Hippocampal formation (tissue), 2 donors: ENCODE measurements at places on chromosomes 1 and 21.

GRCh38 chr1:207898260-207898659 lies 12.7 kb downstream of the CD34 start:
- no peak for DNase-seq

- no peak for DNase-seq
These were observed 134.6 kb upstream of the PDE4B start for GRCh38 chr1:65658122-65658521.

- peak; percentile 64 for DNase-seq
These were observed 28.0 kb upstream of the H3-3A start for GRCh38 chr1:226034482-226034881.

GRCh38 chr1:154767315-154768240 lies 102.5 kb downstream of the KCNN3 start:
- DNase-seq: peak; percentile 61

- DNase-seq: no peak
These were observed 143.9 kb downstream of the HS2ST1 start for GRCh38 chr1:87058343-87058649.

GRCh38 chr1:61050541-61051442 lies 31.6 kb upstream of the NFIA start:
- DNase-seq: no peak

DNA sequence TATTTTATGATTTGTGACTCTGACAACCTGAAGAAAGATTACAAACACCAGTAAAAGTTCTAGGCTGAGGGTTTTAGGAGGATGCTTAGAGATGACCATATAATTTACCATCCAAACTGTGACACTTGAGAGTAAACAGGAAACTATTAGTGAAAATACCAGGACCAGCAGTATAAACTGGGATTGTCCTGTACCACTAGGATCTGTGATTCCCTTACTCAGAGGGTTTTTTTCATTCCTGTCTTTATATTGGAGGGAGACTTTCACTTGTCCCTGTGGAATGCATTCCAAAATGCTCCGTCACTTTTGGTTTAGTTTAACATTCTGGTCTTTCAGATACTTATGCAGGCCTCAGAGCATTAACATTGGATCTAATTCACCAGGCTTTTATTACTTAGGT lies 482.9 kb downstream of the PTBP2 start:
- no peak for DNase-seq

- no peak for DNase-seq
These were observed 61.1 kb upstream of the RCOR3 start for GRCh38 chr1:211198111-211198510.

- DNase-seq: no peak
These were observed 51.7 kb downstream of the CSMD2 start for GRCh38 chr1:34113362-34113761.

- DNase-seq: no peak
These were observed 5.8 kb downstream of the KISS1 start for GRCh38 chr1:204190212-204191211.

DNA sequence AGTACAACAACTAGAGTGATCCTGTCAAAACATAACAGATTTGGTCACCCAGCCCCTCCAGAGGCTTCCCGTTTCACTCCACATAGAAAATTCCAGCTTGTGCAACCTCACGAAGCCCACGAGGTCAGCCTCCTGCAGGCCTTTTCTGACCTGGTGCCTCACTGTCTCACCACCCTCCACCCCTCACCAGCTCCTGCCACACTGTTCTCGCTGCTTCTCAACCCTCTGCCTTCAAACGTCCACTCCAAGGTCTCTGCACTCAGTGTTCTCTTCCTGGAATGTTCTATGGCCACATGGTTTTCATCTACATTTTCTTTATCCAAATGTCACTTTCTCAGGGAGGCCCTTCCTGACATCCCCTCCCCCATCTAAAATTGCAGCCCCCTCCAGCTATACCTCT lies 178.9 kb downstream of the DHRS3 start:
- DNase-seq: no peak

- no peak for DNase-seq
These were observed 27.8 kb upstream of the RNF187 start for GRCh38 chr1:228459091-228459993.

- DNase-seq: no peak
These were observed 27.2 kb downstream of the ERI3 start for GRCh38 chr1:44327679-44328491.

DNA sequence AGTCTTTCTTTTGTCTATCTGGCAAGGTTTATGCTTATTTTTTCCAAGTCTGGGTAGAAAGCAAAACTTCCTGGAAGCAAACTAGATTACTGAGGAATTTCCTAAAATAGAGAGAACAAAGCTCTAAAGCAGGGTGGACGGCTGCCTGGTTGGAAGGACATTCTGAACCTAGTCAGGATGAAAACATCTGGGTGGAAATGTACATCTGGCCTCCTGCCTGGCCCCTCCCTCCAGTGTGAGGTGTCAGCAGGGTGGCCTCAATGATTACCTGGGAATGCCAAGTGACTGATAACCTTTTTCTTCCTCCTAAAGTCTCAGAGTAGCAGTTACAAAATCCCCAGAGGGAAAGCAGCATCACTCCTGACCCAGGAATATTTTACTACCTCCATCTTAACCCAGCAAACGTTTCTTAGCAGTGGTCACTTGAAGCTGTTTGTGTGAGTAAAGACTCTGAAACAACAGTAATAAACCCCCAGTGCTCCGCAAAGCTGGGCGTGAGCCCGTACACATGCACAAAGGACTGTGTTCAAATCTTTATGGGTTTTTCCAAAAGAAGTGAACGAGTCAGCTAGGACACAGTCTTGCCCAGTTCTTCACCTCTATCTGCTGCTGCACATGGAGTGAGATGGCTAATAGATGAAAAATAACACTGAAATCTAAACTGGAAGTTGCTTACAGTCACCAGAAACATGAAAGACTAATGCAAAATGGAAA lies 18.9 kb downstream of the ANGPTL7 start:
- no peak for DNase-seq

GRCh38 chr1:198635964-198636363 lies 2.9 kb upstream of the PTPRC start:
- DNase-seq: no peak

DNA sequence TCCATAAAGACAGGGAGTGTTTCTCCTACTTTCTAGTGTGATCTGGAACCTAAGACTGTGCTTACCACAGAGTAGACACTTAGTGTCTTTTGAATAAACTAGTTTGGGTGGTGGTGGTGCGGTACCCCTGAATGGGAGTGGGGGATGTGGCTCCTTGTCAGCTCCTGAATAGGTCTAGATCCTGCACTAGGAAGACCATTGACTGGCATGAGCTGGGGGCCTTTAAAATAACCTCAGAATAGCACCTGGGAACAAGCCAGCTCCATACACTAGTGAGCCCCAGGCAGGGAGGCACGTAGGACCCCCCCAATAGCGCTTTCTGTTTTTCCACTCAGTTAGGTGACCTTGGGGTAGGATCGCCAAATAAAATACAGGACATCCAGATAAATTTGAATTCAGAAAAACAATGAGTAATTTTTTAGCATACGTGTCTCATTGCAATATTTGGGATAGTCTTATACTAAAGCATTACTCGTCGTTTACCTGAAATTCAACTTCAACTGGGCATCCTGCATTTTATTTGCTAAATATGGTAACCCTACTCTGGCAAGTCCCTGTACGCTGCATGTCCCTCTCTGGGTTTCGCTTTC lies 45.6 kb downstream of the AZIN2 start:
- DNase-seq: no peak

DNA sequence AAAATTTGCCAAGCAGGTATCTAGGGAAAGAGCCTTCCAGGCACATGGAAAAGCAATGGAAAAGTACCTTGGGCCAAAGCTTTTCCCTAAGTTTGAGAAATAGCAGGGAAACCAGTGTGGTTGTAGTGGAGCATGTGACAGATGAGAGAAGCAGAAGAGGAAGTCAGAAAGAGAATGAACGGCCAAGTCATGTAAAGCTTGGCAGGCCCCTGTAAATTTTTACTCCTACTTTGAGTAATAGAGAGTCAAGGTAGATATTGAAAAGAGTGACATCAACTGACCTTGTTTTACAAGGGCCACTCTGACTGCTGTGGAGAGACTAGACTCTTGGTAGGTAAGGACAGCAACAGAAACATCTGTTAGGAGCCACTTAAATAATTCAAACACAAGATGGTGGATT lies 180.9 kb upstream of the PRMT6 start:
- no peak for DNase-seq

- no peak for DNase-seq
These were observed 61.4 kb downstream of the EIF2B3 start for GRCh38 chr1:44924835-44925464.

- DNase-seq: no peak
These were observed 535.4 kb upstream of the USP24 start for GRCh38 chr1:55750628-55750995.

DNA sequence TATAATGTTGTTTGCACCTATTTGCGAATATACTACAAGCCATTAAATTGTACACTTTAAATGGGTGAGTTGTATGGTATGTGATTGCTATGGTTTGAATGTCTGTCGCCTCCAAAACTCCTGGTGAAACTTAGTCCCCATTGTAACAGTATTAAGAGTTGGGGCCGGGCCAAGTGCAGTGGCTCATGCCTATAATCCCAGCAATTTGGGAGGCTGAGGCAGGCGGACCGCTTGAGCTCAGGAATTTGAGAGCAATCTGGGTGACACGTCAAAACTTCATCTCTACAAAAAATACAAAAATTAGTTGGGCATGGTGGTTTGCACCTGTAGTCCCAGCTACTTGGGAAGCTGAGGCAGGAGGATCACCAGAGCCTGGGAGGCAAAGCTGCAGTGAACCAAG lies 12.0 kb upstream of the SIM2 start:
- DNase-seq: no peak

GRCh38 chr1:203124546-203125317 lies 2.8 kb upstream of the ADORA1 start:
- no peak for DNase-seq

- DNase-seq: no peak
These were observed 157.3 kb downstream of the GALNT2 start for GRCh38 chr1:230224101-230224960.

GRCh38 chr1:62508187-62508758 lies 71.4 kb downstream of the USP1 start:
- peak; percentile 45 for DNase-seq

DNA sequence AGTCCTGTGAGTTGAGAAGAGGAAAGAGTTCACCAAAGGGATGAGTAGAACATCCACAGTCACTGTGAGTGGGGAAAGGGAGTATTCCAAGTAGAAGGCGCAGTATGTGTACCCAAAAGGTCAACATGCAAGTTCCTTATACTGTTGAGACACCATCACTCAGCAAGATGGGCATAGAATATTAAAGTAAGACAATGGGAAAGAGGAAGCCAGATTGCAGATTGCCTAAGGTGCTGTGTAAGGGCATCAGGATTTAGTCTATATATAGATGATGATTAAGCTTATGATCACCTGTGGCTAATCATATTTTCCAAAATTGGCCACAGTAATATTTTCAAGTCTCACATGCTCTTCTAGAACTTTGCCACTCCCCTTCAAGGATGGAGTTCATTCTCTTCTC lies 120.1 kb upstream of the CAMK1G start:
- DNase-seq: no peak

DNA sequence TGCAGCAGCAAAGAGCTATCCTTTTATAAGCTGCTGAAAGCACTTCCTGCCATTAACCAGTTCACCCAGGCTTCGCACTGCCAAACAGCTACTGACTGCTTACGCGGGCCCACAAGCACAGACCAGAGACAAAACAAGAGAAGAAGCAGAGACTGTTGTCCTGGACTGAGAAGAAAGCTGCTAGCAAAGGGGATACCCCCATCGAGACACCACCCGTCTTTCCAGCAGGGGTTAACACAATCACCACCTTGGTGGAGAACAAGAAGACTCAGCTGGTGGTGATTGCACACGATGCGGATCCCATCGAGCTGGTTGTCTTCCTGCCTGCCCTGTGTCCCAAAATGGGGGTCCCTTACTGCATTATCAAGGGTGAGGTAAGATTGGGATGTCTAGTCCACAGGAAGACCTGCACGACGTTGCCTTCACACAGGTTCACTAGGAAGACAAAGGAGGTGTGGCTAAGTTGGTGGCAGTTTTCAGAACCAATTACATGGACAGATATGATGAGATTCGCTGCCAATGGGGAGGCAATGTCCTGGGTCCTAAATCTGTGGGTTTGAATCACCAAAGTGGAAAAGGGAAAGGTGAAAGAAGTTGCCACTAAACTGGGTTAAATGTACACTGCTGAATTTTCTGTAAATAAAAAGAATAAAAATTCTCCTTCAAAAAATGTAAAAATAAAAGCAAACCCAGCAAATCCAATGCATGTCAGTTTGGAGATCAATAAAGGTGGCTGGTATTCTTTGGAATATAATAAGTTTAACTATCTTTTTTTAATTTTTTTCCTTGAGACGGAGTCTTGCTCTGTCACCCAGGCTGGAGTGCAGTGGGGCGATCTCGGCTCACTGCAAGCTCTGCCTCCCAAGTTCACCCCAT lies 1.2 kb downstream of the FMO5 start:
- no peak for DNase-seq

DNA sequence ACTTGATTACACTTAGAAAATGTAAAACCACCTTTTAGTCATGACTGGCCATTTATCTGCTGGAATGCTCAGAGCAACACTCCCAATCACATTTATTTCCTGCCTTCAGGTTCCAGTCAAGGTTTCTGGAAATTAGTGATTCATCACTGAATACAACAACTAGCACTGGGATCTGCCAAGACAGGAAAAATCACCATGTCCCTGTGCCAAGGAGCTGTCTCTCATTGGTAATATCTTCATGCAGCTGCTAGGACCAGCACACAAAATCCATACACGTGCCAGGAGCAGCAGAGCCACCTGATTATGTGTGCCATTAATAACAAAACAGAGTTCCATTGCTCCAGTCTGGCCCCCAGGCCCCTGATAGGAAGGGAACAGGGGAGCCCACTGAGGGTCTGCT lies 194.6 kb downstream of the TNR start:
- DNase-seq: no peak

DNA sequence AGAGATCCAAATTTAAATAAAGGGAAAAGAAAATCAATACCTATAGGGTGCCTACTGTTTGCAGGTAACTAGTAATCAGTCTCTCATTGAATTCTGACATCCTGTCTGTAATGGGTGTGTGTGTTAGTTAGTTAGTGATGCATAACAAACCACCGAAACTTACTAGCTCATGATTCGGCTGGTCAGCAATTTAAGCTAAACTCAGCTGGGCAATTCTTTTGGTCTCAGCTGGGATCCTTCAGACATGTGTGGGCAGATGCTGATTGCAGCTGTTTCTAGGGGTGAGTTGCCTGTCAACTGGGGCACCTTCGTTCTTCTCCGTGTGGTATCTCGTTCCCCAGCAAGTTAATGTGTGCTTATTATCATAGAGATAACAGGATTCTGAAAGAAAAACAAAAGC lies 40.2 kb upstream of the ZNF124 start:
- DNase-seq: no peak

- no peak for DNase-seq
These were observed 491.1 kb downstream of the PTBP2 start for GRCh38 chr1:97212671-97213070.

- DNase-seq: no peak
These were observed 455.3 kb upstream of the USP24 start for GRCh38 chr1:55670331-55671082.

GRCh38 chr1:31401241-31401640 lies 11.8 kb upstream of the SERINC2 start:
- no peak for DNase-seq

- DNase-seq: no peak
These were observed 717 bp upstream of the MYCL start for GRCh38 chr1:39902460-39902807.

GRCh38 chr21:36697060-36697850 lies 1.7 kb upstream of the SIM2 start:
- no peak for DNase-seq

GRCh38 chr1:198833706-198834503 lies 195.1 kb downstream of the PTPRC start:
- no peak for DNase-seq

GRCh38 chr1:155622191-155622590 lies 12.2 kb downstream of the MSTO1 start:
- no peak for DNase-seq

- DNase-seq: no peak
These were observed 453.1 kb upstream of the ZRANB2 start for GRCh38 chr1:71533950-71534349.
